ENCODE measurements at places on chromosomes 11 and 22.

GRCh38 chr22:36912694-36913426 is 568 bp upstream of the CSF2RB start:
- DNase-seq: no peak

DNA sequence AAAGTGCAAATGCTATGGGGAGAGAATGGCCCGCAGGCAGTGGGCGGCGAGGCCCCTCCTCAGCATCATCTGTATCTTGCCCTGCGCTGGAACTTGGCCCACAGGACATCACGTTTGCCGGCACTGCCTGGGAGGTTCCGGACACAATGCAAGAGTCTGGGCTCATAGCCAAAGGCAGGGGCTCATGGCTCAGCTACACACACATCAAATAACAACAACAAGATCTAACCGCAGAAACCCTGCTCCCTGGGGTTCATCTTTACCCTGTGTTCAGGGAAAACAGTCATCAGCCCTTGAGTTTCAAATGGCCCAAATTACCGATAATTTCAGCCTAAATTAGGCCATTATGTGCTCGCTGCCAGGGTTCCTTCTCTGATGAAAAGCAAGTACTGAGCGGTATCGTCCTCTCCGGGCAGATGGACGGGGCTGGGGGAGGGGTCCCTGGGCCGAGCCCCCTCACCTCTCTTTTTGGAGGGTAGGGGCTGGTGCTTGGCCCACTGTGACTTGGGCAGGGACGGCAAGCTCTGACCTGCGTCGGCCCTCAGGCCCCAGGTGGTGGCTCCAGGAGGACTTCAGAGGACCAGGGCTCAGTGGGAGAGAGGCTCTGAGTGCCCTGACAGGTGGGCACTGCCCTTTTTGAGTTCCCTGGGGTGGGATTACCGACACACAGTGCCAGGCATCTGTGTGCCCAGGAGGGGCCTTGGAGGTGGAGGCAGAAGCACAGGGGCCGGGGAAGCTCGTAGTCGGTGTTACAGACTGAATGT is 25.0 kb upstream of the GAL start:
- DNase-seq: no peak

DNA sequence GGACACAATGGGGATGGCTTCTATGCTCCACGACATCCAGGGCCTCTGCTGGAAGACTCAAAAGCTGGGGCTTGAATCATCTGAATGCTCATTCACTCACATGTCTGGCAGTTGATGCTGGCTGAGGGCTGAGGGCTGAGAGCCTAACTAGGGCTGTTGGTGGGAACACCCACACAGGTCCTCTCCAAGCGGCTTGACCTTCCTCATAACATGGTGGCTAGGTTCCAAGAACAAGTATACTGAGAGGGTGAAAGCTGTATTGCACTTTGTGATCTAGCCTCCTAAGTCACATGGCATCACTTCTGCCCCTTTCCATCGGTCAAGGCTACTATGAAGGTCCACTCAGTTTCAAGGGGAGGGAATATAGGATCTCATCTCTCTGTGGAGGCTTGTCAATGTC is 7.5 kb downstream of the TMEM151A start:
- no peak for DNase-seq

GRCh38 chr22:47615051-47615450 is 852.6 kb downstream of the TBC1D22A start:
- DNase-seq: no peak

- DNase-seq: no peak
Observed at GRCh38 chr11:34632105-34632791, 11.4 kb downstream of the EHF start.

DNA sequence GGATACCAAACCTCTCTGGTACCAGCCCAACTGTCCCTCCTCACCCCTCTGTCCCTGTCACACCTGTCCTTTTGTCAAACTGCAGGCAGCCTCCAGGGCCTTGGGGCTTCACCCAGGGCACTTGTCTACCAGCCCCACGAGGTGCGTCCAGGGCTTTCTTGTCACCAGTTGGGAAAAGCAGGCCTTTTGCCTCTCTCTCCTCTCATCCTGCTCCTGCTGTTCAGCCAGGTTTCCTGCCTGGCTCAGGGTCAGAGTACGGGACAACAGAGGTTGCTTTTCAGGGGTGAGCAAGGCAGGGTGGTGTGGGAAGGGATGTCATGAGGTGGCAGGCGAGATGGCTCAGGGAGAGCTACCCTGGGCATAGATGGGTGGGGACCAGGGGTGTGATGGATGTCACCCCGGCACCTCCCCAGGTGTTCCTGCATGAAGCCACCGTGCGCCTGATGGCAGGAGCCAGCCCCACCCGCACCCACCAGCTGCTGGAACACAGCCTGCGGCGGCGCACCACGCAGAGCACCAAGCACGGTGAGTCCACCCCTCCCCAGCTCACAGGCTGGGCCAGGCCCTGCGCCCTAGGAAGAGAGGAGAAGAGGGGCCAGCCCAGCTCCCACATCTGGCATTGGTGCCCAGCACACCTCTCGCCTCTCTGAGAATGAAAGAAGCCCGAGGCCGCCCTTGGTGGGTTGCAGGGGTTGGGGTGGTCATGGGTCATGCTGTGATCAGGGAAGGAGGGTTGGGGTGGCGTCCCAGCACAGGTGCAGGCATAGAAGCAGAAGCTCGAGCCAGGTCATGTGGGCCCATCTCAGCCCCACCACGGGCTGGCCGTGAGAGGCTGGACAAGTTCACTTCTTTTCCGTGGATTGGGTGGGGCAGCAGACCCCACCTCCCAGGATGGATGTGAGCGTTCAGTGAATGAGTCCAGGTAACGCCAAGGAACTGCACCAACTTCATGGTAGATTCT is 10.1 kb downstream of the SHISA8 start:
- DNase-seq: no peak

GRCh38 chr11:95705485-95706124 is 84.0 kb downstream of the FAM76B start:
- peak; percentile 48 for DNase-seq

DNA sequence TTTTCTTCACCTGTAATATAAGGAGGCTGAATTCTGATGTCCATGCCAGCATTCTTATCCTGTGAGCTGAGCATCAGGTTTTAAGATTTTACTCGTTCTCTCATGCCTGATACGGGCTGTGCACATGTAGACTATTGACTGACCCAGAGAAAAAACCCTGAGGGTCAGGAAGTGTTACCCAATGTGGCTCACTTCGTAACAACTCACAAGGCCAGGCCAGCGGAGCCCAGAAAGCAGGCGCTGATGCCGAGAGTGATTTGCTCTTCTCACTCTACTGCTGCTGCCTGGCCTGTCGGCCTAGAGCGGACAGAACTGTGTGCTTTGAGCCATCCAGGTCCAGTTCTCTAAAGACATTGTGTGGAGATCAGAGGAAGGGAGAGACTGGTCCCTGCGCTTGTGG is 10.8 kb downstream of the THYN1 start:
- no peak for DNase-seq

- no peak for DNase-seq
Observed at GRCh38 chr11:8392166-8392565, 128.5 kb upstream of the LMO1 start.

DNA sequence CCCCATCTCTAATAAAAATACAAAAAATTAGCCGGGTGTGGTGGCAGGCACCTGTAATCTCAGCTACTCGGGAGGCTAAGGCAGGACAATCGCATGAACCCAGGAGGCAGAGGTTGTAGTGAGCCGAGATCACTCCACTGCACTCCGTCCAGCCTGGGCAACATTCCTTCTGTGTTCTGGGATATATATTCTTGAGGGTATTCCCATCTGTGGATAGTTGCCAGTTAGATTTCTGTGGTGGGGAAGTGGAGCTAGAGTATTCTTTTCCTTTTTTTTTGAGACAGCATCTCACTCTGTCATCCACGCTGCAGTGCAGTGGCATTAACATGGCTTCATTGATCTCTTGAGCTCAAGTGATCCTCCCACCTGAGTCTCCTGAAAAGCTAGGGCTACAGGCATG is 9.1 kb upstream of the ZNF74 start:
- DNase-seq: no peak

GRCh38 chr11:72924568-72925190 is 110.5 kb downstream of the ATG16L2 start:
- no peak for DNase-seq

DNA sequence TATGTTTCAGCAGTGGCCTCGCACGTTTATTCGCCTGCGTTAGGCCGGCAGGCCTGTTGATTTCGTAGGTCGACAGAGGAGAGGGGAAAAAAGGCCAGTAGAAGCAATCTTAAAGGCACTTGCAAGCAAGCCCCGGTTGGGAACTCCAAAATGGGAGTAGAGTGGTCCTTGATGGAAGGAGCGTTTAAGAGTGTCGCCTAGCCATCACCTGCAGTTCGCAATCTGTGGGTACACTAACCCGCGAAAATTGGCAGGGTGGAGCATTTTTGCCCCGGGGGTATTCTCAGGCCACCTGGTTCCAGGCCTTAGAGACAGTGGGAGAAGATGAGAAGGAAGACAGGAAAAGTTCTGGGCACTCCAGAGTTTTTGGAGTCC is 1.1 kb downstream of the EWSR1 start:
- no peak for DNase-seq

DNA sequence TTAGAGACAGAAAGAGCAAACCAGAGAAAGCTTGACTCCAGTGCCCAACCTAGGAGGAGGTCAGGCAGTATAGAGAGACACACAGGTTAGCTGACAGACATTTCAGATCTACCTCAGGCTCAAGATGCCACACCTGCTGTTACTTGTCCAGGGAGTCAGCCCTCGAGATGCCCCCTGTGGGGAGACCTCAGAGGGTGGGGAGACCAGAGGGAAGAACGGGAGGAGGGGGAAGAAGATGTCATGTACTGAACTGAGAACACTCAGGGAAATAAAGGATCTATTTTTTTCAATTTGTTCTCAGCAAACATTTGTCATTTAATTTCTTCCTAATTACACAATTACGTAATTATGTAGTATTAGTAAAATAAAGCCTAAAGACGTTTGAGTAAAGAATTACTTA is 196.3 kb upstream of the CADM1 start:
- no peak for DNase-seq

DNA sequence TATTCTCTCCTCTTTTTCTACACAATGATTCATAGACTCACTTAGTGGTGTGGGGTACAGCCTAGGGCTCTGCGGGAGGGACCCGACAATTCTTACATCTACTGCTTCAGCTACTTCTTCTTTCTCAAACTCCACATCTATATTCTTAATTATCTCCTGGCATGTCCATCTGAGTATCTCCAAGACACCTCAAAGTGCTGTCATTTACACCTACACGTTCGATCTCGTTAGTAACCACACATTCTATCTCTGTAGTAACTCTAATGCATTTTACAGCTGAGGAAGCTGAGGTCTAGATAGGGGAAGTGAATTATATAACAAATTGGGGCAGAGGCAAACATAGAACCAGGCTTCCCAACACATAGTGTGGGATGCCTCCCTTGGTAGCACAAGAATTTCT is 27.7 kb upstream of the RRM1 start:
- DNase-seq: no peak

DNA sequence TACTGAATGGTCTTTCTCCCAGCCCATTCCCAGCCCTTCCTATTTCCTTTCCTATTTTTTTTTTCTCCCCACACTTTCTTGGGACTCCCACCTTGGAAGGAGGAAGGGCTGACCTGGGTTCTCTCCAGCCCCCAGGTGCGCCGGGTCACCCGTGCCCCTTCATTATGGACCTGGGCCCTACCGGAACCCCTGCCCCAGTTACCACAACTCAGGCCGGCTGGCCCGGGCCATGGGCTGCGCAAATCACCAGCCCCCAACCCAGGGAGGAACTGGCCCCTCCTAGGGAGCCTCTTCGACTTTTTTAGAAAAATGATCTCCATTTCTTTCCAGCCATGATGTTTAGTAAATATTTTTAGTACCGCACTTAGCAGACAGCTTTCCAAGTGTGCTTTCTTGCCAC is 62.2 kb downstream of the MORC2 start:
- DNase-seq: no peak

DNA sequence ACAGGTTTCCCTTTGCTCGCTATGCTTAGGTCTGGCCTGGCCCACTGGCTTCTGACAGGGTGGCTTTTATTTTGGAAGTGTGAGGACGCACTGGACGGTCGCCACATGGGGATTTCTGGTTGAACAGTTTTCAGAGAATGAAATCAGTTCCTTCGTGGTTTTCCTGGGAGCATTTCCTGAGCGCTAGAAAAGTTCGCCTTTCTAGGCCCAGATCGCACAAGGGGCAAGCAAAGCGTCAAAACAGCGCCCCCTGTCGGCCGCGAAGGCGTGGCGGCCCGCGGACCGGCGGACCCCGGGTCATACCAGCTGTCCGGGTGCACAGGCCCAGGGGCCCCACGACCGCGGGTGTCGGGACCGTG is 12.7 kb upstream of the CYP2R1 start:
- DNase-seq: no peak

GRCh38 chr11:101456812-101457211 is 127.0 kb downstream of the TRPC6 start:
- no peak for DNase-seq

GRCh38 chr22:46067159-46068111 is 82.9 kb upstream of the PPARA start:
- DNase-seq: no peak

DNA sequence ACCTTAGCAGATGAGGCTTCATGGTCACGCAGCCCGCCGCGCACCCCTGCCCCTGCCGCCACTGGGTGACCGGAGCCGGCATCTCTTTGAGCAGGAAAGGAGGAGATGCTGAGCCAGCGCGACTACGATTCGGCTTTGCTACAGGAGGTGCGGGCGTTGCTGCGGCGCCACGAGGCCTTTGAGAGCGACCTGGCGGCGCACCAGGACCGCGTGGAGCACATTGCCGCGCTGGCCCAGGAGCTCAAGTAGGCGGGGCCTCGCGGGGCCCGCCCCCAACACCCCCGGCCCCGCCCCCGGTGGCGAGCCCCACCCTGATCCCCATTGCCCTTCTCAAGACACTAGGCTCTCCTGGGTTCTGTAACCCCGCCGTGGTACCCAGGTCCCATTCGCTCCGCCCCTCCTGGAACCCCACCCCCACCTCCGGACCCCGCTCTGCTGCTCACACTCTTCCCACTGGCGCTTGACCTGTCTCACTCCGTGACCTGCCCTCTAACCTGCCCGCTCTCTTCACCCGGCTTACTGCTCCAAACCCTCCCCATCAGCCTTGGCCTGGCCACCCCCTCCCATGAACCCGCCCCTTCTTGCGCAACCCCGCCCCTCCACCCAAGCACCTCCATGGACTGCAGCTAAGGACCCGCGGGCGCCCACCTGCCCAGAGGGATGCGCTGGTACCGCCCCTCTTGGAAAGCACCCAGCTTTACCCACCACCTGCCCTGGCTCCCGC is 9.1 kb downstream of the CTSF start:
- DNase-seq: no peak

GRCh38 chr11:12212174-12212820 is 101.9 kb downstream of the MICAL2 start:
- no peak for DNase-seq

DNA sequence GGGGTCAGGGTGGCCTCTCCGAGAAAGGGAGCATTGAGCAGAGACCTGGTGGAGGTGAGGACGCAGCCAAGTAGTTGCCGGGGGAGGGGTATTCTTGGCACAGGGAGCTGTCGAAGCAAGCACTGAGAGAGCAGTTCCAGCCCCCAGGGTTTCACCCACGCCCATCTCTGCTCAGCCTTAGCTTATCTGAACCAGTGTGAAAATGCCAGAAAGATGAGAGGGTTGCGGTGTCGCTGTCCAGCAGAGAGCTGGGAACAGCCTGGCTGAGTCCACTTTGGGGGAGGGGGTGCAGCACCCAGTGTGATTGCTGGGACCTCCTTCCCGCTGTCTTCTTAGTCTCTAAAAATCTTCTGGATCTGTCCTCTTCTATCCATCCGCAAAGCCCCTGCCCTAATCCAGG is 123.3 kb upstream of the TBCEL start:
- DNase-seq: no peak

GRCh38 chr11:96388891-96389719 is 607 bp downstream of the CCDC82 start:
- no peak for DNase-seq

- no peak for DNase-seq
Observed at GRCh38 chr11:128894685-128895084, 3.5 kb downstream of the KCNJ5 start.
